EH (cell line): ENCODE measurements at places on chromosomes 16 and 17.

- DNase-seq: no peak
These were observed 117.3 kb upstream of the CORO6 start for GRCh38 chr17:29740017-29740416.

DNA sequence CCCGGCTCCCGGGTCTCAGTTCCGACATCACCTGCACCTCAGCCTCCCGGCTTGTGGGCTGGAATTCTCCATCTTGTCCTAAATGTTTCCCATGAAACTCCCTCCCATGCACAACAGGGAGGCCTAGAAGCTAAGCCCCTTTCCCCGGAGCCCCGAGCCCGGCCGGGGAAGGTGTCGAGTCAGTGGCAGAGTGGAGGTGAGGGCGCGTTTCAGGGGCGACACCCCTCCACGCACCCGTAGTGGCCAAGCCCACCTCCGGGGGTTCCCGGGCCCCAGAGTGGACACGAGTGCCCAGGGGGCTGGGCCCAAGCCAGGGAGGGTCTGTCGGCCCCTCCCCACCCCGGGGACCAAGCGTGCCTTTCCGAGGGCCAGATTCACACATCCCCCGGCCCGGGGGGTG is 25.0 kb upstream of the C1QTNF8 start:
- DNase-seq: no peak

- DNase-seq: peak; percentile 37
These were observed 171.0 kb downstream of the CCDC182 start for GRCh38 chr17:57574040-57574513.

GRCh38 chr17:18129041-18129502 is 20.5 kb downstream of the MYO15A start:
- peak; percentile 60 for DNase-seq

DNA sequence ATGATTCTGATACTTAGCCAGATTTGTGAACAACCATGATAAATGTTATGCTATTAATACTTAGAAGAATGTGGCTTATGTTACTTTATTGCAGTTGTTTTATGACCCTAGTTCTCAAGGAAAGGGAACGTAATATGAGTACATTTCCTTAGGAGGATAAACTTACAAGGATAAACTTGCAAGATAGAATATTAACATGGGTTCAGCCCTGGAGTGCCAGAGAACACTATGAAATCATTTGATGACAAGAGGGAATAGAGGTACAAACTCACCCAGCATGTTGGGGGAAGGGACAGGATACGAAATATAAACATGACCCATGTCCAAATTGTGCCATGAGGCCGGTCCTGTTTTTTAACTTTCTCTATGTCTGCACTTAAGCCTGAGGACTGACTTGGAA is 13.0 kb upstream of the ABCA5 start:
- no peak for DNase-seq

DNA sequence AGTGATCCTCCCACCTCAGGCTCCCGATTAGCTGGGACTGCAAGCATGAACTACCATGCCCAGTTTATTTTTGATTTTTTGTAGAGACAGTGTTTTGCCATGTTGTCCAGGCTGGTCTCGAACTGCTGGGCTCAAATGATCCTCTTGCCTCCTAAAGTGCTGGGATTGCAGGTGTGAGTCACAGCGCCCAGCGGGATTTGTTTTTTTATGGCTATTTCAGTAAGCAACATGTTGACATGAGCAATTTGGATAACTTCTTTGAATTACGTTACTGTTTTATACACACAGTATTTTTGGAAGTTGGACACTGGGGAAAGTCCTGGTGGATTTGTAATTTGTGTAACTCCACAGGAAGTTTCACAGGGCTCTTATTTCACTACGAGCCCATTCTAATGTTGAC is 18.5 kb upstream of the RHOT1 start:
- peak; percentile 39 for DNase-seq

DNA sequence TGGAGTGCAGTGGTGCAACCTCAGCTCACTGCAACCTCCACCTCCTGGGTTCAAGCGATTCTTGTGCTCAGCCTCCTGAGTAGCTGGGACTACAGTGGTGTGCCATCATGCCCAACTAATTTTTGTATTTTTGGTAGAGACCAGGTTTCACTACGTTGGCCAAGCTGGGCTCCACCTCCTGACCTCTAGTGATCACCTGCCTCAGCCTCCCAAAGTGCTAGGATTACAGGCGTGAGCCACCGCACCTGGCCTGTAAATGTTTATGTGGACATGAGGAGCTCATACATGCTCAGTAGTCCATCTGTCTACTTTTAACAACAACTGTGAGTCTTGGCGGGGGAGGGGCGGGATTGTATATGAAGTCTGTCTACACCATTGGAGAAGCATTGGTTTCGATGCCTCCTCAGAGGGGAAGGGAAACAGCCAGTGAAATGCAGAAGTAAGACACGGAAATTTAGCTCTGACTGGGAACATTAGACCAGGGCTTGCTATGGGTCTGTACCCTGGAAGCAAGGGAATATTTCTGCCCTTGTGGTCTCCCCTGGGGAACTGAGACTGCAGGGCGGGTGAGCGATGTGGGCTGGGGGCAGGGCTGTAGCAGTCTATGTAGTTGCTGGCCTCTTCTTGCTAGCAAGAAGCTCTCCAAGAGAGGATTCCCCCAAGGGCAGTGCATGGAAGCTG is 9.3 kb downstream of the NUBP1 start:
- no peak for DNase-seq

DNA sequence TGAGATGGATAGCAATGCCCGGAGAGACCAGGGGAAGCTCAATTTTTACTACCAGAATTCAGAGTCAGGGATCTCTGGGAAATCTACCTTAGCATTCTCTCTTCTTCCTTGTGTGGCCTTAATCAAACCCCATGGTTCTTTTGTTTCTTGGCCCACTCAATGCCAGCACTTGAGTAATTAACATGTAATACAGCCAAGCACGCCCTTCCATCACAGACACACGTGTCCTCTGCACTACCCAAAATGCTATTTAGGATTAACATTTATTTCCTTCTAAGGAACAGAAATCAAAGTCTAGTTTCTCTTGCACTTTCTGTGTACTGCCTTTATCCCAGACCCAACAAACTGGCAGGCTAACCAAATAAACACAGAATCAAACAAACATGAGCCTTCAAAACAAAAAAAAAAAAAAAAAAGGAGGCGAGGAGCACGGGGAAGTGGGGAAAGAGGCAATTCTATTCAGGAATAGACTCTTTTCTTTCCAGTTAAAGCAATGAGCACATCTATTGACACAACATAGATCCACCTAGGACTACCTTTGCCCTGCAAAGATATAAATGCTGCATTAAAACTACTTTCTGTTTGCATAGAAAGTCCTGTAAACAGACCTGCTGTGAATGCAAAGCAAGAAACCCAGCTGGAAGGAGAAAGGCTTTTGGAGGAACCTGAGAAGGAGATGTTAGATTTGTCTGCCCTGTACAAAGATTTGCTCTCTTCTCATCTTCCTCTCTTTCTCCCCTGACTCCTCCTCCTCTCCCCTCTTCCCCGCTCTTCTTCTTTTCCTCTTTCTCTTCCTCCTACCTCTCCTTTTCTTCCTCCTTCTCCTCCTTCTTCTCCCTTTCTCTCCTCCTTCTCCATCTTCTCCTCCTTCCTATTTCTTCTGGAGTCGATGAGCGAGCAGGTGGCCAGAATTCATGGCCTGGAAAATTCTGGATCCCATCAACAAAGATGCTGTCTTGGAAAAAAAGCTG is 294.4 kb downstream of the NPIPA8 start:
- no peak for DNase-seq

DNA sequence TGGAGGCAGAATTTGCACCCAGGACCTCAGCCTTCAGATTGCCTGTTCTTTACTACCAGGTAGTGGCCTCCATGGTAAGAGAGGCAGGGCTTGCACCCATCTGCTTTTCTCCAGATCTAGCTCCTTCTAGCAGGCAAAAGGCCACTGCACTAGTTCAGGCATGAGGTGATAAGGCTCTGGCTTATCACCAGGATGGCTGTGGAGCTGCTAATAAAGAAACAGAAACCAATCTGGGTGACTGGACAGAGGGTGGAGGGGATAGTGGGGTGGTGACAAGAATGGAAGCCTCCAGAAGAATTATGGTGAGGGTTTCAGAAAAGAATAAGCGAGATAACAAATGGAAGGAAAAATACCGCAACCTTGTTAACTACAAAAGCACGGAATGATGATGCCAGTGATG is 15.5 kb upstream of the SUPT4H1 start:
- DNase-seq: no peak

DNA sequence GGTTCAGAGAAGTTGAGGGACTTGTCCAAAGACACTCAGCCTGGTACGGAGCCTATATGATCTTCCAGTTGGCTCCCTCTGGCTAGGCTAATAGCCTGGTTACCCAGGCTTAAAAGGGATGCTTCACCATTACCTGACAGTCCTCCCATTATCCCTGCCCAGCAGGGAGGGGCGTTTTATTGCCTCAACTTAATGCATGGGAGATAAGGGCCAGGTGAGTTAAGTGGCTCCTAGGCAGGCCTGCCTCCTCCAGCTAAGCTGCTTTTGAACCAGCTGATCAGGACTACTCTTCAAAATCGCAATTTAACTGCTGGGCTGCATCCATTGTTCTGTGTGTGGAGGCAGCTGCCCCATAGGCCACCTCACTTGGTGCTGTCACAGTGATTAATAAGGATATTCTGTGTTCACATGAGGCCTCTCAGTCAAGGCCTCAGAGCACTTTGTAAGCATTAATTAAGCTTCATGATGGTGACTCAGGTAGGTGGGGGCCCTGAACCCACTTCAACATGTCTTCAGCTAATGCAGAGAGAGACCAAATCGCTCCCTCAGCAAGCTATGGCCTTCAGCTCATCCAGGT is 27.9 kb downstream of the SMPD3 start:
- DNase-seq: no peak

- DNase-seq: peak; percentile 6
These were observed 37.9 kb downstream of the NUP88 start for GRCh38 chr17:5381542-5381941.

DNA sequence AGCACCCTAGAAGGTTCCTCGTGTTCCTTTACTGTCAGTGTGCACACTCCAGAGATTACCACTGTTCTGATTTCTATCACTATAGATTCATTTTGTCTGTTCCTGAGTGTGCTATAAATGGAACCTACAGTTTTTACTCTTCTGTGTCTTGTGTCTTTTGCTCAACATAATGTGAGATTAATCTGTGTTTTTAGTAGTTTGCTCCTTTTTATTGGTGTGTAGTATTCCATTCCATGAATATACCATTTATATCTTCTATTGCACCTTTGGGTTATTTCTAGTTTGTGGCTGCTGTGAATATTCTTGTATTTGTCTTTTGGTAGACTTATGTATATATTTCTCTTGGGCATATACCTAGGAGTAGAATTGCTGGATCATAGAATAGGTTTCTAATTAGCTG is 68.2 kb downstream of the AP2B1 start:
- DNase-seq: no peak

DNA sequence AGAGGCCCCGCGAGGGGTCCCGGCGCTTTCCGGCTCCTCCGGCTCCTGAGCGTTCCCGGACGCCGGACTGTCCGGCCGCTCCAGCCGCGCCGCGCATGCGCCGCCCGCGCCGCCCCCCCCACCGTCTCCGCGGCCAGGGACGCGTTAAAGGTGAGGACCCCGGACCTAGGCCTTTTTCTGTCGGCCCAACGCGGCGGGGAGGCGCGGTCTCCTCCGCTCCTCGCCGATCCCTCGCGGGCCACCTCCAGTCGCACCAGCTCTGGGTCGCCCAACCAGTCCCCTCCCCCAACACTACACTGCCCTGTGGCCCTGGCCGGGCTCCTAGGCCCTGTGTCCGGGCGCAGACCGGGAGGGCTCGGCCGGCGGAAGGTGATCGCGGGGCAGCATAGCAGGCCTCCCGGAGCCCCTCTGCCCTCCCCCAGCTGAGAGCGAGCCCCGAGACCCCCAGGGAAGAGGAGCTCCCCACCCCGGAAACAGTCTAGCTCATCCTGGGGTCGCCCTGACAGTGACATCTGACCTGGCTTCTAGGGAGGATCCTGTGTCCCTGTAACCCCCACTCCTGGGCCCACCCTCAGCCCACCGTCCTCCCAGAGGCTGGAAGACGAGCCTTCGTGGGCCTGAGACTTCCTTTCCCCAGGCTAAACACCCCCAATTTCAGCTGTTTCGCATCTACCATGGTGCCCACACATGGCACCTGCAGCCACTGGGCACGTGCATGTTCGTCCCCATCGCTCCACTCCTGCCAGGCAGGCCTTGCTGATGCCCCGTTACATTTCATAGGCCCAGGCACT is 14.7 kb upstream of the BCAR1 start:
- peak; percentile 82 for DNase-seq

DNA sequence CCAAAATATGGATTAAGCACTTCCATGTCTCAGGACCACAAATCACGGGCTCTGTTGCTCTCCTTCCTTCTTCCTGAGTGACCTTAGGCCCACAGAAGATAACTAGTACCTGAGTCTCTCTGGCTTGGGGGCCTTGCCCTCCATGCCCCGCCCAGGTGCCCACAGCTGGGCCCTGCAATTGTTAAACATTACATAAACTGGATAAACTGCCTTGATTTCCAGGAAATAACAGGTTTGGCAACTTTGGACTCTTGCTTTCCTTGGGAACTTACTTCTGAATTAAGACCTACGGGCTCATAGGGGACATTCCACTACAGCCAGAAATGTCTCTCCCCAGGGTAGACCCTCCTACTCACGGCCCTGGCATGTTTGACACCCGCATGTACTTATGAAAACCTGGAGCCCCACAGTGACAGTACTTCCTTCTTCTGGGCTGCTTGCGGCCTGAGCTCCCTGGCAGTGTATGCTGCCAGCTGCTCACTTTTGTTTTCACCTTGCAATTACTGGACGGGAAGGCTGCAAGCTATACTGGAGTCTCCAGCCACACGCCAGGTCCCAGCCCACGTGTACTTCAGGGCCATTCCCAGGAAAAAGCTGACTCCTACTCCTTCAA is 2.3 kb upstream of the UBALD2 start:
- DNase-seq: no peak

DNA sequence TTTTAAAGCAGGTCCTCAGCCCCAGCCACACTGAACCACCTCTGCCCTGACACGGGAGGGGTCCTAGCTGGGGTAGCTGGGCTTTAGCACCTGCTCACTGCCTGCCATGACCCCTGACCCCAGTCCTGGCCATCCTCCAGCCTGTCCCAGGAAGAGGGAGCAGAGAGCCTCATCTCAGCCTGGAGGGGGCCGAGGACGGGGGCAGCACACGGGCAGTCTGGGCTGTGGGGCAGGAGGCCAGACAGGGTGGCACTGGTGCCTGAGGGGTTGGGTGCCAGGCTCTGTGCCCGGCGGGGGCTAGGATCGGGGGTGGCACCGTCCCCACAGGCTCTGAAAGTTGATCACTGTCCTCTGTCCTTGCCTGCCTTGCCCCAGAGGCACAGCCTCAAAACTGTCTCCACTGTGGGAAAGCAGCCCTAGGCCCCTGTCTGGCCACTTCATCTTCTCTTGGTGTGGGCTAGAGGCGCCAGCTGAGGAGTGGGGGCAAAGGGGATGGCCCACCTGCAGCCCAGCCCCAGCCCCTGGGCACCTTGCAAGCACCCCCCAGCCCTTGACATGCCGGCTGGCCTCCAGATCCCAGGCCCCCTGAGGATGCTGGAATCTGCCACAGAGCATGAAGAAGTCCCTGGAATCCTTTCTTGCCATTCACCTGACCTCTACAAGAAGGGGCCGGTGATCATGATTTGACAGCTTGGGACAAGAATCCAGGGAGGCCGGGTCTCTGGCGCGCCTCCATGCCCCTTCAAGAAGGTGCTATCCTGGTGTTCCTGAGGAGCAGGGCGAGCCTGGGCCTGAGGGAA is 15.7 kb downstream of the ENDOV start:
- DNase-seq: no peak
